Immature natural killer cell (primary cell): ENCODE measurements at places on chromosomes 2 and 18. TPM values are rescaled to one million over a fixed set of nuclear protein-coding genes. Genes with fewer than 3 reads are reported as not detected.

Gene ANKRD39
- 27.0 TPM for polyA plus RNA-seq

Gene CFAP221
- polyA plus RNA-seq, result not detected

DNA sequence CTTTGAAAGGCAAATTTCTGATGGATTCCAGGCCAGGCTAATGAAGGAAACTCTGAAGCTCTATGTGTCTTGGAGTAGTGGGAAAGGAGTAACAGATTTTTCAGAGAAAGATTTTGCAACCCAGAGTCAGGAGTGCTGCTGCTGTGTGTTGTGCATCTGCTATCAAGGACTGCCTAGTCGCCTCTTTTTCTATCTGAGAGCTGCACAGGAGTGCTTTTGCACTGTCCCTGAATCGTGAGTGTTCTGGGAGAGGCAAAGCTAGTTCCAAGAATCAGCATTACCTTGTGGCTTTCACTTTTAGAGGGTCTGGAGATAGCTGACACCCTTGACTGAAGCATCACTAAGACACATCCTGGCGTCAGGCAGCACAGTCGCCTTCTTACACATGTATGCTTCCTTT, 336.4 kb downstream of the PARD3B start:
- no peak overlapping the region for H3K27ac ChIP-seq
- no peaks in the 10 kb centered on the region for H3K27me3 ChIP-seq
- H3K4me1 ChIP-seq, result peaks cover 13% of the 10 kb centered on the region
- H3K4me3 ChIP-seq, result no peak overlapping the region
- no peak for DNase-seq
- no peaks in the 10 kb centered on the region for H3K36me3 ChIP-seq

Gene CYP26B1
- not detected for polyA plus RNA-seq

Gene LRATD1
- not detected for polyA plus RNA-seq

DNA sequence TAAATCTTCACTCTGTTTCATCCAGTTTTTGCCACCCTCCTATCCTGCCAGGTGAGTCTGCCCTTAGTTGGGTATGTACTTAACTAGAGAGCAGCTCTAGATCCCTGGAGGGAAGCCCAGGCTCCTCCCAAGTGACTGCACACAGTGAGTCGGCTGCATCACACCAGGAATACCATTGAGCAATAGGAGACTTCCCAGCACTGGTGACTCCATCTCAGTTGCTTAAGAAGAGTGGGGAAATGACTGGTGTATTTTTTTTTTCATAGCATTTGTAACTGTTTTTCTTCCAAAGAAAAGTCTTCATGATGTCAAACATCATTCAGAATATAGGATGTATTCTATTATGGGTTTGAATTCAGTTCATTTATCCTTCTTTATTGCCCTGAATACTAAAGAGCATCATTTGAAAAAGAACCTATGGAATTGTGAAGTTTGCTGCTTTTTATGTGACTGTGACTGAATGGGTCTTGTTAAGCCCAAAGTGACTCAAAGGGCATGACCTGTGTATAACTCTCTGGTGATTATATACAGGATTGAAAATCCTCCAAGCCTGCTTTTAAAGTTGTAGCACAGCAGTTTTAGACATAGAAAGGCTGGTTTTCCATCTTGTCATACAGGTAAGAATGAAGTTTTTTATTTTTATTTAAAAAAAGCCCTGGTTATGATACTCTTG, 84.3 kb downstream of the MAP3K20 start:
- no peak overlapping the region for H3K27ac ChIP-seq
- DNase-seq, result no peak
- no peaks in the 10 kb centered on the region for H3K4me1 ChIP-seq
- peaks cover 3% of the 10 kb centered on the region for H3K36me3 ChIP-seq

DNA sequence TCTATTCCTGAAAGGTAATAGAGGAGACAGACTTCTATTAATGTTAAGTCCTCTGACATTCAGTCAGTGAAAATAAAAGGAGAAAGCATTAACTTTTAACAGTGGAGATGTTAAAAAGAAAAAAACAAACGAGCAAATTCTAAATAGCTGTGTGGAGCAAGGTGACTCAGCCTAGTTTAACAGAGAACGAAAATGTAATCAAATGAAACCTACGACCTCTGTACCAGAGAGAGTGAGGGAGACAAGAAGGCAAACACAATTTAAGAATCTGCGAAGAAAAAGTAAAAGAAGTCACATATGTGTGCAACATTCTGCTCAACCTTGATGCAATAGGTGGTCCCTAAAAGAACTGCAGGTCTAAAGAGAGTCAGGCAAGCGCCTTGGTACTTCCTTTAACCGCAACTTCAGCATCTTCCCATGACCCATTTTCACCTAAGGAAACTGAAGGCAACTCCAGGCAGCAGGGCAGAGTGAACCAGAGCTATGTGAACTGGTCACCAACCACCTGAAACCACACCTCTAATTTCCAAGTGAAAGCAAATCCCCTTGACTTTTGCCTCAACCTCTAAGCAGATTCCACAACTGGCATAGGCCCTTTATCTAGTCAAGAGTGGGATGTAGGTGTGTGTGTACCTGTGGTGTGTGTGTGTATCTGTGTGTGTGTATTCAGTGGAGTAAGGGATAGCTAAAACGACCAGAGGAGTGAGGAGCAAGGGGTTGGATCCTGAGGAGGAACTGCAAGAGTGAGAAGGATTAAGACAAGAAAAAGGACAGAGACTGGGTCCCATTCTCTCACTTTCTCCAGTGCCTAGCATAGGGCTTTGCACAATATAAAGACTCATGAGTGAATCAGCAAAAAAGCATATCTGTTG, 43.0 kb downstream of the FIGN start:
- H3K27me3 ChIP-seq, result peaks cover 1% of the 10 kb centered on the region
- no peaks in the 10 kb centered on the region for H3K36me3 ChIP-seq
- no peaks in the 10 kb centered on the region for H3K4me1 ChIP-seq
- no peak for DNase-seq
- H3K27ac ChIP-seq, result no peak overlapping the region
